NCI-H1417 treated with DMSO at 0.1 percent for 48 hours (cell line): ENCODE measurements at places on chromosomes 13 and 19.

- DNase-seq = no peak
These were observed 310.0 kb upstream of the KLF12 start for GRCh38 chr13:74444161-74444571.

GRCh38 chr13:65762012-65762411, 1468.1 kb downstream of the PCDH9 start:
- no peak for DNase-seq

GRCh38 chr19:5339198-5339949, 1.2 kb downstream of the PTPRS start:
- no peak for DNase-seq

DNA sequence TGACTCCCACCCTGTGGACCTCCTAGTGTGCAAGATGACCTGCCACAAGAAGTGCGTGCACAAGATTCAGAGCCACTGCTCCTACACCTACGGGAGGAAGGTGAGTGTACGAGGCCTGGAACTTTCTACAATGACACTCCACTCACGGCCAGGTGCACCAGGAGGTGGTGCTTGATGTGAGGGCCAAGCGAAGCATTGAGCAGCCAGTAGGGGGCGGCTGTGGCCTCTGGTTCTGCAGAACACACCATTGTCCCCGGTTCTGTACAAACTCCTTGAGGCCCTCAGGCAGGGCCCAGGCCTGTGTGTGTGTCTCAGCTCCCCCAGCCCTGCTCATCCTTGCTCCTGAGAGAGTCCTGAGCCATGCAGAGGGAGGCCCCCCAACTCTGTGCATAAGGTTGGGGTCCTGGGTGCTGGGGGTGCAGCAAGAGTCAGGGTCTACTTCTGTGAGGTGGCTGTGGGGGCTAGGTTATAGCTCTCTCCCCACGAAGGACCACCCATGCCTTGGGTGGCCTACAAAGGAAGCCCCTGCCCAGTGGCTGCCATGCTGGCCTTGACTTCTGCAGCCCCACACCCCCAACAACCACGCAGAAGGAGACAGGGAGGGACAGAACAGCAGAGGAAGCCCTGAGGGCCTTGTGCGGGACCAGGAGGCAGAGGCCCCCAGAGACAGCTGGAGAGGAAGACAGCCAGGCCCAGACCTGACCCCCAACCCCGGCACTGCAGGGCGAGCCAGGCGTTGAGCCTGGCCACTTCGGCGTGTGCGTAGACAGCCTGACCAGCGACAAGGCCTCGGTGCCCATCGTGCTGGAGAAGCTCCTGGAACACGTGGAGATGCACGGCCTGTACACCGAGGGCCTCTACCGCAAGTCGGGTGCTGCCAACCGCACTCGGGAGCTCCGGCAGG, 9.7 kb upstream of the USE1 start:
- no peak for DNase-seq

DNA sequence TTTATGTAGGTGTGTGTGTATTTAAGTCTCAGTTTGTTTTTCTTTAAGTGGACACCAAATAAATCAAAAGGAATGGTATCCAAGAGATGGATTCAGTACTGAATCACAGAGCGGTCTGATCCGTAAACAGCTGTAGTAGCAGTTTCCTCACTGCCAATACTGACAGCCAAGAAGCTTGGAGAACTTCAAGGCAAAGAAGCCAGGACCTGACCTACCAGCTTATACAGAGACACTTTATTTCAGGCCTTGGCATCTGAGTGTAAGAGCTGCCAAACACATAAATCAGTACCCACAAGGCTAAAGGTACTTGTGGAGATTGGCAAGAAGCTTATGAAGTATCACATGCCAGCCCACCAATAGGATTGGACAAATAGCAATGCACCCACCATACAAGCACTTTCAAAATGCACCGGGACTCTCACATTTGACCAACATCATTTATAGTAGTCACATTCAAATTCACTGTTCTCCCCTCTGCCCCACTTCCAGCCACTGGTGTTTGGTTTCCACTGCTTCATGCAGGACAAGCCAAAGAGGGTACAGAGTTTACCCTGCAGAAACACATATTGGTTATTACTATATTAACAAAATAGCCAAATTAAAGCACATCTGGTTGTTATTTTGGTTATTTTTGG, 357.9 kb downstream of the KLF12 start:
- no peak for DNase-seq

DNA sequence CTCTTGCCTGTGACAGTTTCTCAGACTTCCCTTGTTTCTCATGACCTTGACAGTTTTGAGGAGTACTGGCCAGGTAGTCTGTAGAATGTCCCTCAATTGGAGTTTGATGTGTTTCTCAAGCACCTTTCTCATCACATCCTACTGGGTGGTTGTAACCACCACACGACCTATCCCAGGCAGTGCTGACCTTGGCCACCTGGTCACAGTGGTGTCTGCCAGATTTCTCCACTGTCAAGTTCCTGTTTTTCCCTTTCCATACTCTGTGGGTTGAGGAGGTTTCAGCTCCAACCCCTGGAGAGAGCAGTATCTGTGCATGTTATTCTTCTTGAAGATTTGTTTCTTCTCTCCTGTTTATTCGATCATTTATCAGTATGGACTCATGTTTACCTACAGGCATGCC, 8.4 kb upstream of the UPF3A start:
- no peak for DNase-seq

DNA sequence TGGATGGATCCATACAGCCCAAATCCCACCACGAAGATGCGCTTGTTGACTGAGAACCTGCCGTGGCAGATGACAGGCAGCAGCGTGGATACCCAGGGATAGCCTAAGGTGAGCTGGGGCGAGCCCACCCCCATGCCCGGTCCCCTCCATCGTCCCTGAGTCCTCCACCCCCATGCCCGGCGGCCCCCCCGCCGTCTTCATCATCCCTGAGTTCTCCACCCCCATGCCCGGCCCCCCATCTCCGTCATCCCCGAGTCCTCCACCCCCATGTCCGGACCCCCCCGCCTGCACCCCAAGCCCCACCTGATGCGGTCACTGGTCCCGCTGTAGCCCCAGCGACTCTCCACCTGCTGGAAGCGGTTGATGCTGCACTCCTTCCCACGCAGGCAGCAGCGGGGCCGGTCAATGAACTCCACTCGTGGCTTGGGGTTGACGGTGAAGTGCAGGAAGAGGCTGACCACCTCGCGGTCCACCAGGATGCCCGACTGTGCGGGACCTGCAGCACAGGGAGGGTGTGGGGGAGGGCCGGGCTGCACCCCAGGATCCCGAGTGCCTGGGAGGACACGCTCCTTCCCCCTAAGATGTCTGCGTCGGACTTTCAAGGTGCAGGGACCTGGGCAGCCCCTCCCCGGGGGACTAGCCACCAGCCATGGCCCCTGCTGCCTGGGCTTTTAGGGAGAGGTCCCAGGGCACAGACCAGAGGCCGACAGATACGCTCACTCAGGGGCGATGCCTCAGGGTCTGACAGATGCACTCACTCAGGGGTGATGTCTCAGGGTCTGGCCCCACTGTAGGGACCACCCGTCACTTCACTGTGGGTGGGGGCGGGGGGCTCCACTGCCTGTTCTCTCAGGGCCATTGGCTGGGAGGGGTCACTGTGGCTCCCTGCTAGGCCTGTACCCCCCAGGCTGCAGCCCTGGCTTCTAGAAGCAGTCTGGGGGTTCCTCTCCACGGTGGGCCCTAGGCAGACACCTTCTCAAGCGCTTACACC, 28.0 kb downstream of the BTBD2 start:
- no peak for DNase-seq

DNA sequence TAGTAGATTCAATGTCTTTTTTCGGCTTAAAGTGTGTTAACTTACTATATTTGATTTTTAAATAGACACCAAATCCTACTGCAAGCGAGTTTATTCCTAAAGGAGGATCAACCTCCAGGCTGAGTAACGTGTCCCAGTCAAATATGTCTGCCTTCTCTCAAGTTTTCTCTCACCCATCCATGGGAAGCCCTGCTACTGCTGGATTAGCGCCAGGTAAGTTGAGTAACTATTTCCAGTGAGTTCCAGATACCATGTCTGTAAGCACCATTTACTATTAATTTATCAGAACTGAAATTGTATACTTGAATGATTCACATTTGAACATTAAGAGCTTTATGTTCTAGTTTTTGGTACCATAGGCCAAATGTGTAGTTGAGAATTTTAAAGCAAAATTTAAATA, 81.8 kb downstream of the PAN3 start:
- no peak for DNase-seq

- no peak for DNase-seq
These were observed at the start of gene C19orf81 for GRCh38 chr19:50649433-50650391. C19orf81 (plus strand) TSS chr19:50649445; CDS start chr19:50649445, 0 bp downstream.

DNA sequence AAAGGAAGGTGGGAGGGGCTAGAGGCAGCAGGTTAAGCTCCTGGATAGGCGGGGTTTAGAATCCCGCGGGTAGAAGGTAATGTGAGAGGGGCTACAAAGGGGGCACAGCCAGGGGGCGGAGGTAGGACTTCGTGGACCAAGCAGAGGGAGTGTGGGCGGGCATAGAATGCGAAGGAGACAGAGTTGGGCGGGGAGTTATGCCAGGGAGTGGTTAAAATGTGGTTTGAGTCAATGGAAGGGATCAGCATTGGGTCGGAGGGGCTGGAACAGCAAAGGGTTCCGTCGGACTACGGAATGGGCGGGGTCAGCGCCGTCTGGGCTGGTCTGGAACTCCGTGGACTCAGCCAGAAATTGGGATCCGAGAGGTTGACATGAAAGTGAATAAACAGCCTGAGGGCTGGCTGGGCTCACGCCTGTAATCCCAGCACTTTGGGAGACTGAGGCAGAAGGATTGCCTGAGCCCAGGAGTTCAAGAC, 3.0 kb downstream of the LTBP4 start:
- DNase-seq = no peak

DNA sequence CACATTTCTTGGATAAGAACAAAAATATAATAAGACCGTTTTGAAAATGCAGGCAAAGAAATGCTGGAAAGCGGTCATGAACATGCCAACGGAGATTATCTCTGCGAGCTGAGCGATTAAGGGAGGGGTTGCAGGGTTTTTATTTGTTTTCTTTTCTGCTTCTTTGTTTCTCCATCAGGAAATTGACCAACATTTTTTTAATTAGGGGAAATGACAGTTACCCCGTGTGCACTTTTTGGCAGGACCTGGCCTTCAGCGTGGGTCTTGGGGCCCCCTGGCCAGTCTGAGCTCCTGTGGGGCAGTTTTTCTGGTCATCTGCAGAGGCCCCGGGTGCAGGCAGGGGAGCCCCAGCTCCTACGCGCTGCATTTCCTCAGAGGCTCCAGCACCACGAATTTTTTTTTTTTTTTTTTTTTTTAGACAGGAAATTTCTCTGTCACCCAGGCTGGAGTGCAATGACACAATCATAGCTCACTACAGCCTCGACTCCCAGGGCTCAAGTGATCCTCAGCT, 31.3 kb upstream of the HOMER3 start:
- no peak for DNase-seq

- no peak for DNase-seq
These were observed 122.6 kb upstream of the FNDC3A start for GRCh38 chr13:48852911-48853727.

DNA sequence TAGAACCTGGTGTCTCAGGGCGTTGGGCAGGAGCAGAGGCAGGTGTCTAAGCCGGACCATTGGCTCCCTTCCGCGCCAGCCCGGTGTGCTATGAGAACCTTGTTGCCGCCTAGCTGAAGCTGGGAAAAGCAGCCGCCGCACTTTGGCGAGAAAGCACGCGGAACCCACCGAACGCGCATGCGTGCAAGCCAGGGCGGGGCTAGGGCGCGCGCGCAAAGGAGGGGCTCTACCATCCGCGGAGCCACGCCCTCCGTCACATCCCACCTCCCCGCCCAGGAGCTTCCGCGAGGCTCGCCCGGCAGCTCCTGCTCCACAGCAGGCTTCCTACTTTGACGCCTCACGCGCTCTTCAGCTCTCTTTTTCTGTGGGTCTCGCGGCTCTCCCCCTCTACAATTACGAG, 51.3 kb downstream of the WDR87 start:
- DNase-seq = no peak

GRCh38 chr13:101649488-101650126, 197.1 kb downstream of the ITGBL1 start:
- no peak for DNase-seq

DNA sequence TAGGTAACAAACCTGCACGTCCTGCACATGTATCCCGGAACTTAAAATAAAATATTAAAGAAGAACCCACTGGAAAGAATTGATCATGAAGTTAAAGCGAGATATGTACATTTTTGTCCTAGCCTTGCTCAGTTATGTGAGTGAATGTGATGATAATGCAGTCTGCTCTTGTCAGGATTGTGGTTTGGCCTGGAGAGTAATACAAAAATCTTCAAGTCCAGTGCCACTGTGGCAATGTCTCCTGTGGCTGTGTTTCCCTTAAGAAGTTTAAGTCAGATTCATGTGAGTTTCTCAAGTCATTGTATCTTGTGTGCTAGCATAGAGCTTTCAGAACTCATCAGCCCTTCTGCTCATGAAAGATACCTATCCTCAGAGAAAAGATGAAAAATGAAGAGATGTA, 18.0 kb upstream of the ITGBL1 start:
- no peak for DNase-seq

DNA sequence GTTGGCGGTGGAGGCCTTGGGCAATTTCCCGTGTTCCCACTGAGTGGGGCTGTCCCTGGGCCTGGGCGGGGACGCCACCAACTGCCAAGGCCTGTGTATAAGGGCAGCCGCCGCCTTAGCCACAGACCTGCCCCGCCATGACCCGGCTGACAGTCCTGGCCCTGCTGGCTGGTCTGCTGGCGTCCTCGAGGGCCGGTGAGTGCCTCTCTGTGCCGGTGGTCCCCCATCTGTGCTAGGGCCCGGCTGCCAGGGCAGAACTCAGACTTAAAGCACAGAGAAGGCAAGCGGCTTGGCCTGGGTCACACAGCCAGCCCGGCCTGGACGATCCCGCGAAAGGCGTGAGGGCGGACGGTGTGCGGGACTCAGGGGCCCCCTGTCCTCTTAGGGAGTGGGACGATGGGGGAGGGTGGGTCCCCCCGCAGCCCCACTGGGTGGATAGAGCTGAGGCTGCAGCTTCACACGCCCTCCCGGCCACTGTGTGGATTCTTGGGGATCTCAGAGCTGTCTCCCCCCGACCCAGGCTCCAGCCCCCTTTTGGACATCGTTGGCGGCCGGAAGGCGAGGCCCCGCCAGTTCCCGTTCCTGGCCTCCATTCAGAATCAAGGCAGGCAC, at the start of gene AZU1:
AZU1 (plus strand) TSS at position 128 of the 612 bp plus-strand sequence; CDS start at position 138, 10 bp downstream.
- DNase-seq = no peak

DNA sequence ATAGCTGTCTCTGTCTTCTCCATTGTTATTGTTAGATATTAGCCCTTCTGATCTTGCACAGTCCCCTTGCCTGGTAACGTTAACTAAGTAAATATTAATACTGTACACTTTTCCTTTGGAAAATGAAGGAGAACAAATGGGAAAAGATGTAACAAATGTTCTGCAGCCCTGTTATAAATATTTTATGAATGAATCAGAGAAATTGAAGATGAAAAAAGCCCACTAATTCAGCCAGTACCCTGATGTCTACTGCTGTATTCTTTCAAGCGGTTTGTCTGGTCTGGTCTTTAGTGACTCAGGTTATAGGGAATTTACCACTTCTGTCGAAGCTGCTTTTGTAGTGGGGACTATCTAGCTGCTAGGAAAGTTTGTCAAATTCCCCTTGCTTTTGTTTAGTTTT, 121.0 kb downstream of the COG6 start:
- DNase-seq = no peak
